ENCODE measurements at places on chromosomes 7 and 10.
A peak's percentile ranks its signal among the peaks of the same experiment; 100 is the strongest.

- no peak for DNase-seq
Measured at GRCh38 chr7:79410345-79410744, 43.1 kb downstream of the MAGI2 start.

- no peak for DNase-seq
Measured at GRCh38 chr7:74525881-74526280, 72.2 kb downstream of the GTF2IRD1 start.

DNA sequence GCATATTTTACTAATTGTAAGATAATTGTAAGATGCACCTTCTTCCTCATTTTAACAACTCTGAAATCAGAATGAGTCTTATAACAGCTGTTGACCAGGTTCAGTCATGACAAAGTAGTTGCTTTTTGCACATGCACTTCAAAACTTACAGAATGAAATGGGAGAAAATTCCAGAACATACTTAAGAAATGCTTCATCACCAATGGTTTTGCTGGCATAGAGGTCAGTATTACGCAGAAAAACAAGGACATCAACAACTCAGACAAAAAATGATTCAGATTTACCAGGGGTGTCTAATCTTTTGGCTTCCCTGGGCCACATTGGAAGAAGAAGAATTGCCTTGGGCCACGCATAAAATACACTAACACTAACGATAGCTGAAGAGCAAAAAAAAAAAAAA, 13.3 kb downstream of the COL28A1 start:
- DNase-seq, result no peak

DNA sequence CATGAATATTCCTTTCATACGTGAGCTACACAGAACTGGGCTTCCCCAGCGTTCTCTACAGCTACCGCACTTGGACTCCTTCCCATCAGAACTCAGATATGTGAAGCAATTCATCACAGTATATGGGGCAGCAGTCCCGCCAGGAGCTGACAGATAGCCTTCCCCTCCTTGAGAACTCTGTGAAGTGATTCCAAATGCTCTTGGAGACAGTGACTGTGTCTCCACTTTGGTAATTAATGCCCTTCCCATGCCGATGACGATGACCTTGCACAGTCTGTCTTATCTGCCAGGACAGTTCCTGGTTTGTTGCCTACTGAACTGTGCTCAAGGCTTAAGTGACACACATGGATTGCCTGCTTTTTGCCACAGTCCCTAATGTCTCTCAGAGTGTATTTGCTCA, 75.0 kb upstream of the AFAP1L2 start:
- DNase-seq, result no peak

- no peak for DNase-seq
Measured at GRCh38 chr10:66337211-66337610, 588.6 kb upstream of the LRRTM3 start.

DNA sequence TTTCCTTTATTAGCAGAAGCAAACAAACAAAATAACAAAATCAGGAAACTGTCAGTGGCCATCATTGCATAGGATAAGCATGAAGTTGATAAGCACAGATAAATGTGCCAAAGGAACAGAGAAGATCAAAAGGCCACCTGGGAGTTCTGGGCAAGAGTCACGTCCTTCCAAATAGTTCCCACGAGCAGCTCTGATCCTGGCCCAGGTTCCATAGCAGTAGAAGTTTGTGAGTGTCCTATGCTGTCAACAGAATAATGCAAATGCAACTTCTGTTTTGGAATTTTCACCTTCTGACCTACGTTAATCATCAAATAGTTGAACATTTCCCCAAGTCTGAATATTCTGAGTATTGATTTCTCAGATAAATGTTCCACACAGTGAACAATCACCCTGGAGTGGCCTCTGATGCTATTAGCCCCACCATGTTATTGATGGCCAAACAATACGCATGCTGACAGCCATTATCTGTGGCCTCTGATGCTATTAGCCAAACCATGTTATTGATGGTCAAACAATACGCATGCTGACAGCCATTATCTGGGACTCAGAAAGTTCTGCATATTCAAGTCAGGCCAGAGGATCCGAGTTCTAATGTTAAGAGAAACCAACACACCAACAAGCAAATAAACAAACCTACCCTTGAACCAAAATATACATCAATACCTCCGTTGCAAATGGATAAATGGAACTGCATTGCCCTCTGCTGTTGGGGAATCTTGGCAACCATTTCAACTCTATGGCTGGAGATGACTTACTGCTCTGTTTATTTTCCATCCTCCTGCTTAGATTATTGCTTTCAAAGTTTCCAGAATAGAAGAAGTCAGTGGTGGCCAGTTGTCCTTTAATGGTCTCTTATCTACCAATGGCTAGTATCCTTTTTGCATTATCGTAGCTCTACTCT, 63.3 kb downstream of the MRC1 start:
- peak; percentile 12 for DNase-seq

- no peak for DNase-seq
Measured at GRCh38 chr10:99621454-99622251, 1.4 kb upstream of the SLC25A28 start.

- DNase-seq, result no peak
Measured at GRCh38 chr7:24346716-24347115, 62.7 kb downstream of the NPY start.

- DNase-seq, result no peak
Measured at GRCh38 chr10:557792-558328, 131.6 kb downstream of the DIP2C start.

GRCh38 chr10:93224005-93224779, 150.5 kb downstream of the CYP26A1 start:
- peak; percentile 26 for DNase-seq

- no peak for DNase-seq
Measured at GRCh38 chr10:14150526-14150925, 180.2 kb downstream of the FRMD4A start.

GRCh38 chr7:69654381-69654780, 56.1 kb downstream of the AUTS2 start:
- peak; percentile 84 for DNase-seq

DNA sequence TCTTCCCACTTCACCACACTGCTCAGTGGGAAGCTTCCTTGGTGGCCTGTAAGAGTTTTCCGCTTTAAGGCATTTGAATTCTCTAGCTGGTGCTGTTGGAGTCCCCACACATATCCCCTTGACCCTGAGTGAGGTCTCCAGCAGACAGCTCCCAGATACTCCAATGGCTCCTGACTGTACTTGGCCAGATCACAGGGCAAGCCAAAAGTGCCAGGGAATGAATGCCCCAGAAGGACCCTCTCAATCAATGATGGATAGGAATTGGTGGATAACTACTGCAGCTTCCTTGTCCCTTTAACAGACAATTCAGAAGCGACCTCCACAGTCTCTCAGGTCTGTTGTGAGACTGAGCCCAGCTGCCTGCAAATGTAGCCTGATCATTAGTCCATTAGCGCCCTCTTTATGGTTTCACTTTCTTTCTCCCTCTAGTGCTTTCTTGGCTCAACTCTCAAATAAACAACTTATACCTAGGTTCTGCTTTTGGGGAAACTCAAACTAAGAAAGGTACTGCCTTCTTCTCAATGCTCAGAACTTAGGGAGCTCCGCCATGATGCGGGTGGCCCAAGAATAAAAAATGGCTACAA, 283.0 kb downstream of the TCF7L2 start:
- DNase-seq, result no peak

DNA sequence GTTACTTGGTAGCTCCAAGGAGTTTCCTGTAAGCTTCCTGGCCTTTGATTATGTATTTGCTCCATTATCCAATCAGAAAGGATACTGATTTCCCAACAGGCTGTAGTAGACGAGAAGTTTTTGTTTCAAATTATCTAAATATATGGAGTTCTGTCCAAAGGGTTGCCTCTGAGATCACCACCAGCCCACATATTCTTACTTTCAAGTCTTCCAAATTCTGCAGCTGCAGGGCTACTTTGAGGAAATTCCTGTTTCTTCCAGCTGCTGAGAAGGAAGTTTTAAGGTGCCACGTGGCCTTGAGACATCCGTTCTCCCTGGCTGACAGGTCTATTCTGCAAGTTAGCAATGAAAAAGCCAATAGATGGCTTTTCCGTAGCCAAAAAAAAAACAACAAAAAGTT, 286.0 kb downstream of the TWIST1 start:
- DNase-seq, result no peak

- peak; percentile 8 for DNase-seq
Measured at GRCh38 chr7:133051066-133051465, 30.8 kb downstream of the CHCHD3 start.

DNA sequence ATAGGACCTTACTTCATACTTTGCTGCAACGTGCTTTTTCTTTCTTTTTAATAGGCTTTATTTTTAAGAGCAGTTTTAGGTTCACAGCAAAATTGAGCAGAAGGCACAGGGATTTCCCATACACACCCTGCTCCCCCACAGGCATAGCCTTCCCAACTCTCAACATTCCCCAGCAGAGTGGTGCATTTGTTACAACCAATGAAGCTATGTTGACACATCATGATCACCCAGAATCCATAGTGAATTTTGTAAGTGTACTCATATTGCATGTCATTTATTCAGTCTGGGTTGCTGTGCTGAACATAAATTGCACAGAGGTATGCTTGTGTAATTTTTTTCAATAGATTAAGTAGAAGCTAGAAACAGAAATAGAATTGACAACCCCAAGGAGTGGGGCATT, 327.3 kb downstream of the INHBA start:
- no peak for DNase-seq

- no peak for DNase-seq
Measured at GRCh38 chr10:35598379-35598778, 6.8 kb upstream of the GJD4 start.

DNA sequence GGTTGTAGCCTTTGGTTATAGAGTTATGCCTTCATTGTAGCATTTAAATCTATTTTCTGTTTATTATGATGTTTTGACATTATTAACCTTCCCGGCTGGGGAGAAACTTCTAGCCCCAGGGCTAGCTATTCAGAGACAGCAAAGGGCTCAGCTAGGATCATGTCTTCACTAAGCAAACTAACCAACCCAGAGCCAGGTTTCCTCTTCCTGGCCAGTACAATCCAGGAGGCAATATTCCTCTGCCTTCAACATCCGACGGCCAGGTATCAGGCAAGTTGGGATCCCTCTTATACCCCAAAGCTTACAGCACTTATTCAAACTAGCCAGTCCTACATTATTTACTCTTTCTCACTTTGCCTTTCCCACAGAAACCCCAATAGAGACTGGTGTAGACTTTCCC, 1060.7 kb upstream of the GHITM start:
- DNase-seq, result no peak

DNA sequence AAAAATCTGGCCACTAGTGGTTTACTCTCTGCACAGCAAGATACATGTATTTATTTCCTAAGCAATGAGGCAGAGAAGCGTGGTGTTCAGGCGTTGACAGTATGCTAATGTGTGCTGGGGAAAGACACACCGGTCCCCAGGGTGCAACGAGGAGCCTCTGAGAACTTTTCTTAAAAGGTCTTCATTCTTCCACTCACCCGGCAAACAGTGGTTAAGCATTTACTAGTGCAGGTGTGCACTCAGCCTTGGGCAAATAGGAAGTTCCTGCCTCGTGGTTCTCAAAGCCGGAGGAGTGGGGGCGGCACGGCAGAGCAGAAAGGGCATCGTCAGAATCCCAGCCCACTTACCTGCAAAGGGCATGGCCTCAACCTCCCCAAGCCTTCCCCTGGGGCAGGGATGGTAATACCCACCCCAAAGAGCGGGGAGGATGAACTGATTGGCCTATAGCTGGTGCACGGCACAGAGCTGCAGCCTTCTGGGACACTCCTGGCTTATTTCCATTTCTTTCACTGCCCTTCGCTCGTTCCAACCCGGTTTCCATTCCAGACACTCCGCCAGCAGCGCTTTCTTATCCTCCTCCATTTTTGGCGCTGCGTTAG, 184.3 kb upstream of the CTBP2 start:
- DNase-seq, result no peak

DNA sequence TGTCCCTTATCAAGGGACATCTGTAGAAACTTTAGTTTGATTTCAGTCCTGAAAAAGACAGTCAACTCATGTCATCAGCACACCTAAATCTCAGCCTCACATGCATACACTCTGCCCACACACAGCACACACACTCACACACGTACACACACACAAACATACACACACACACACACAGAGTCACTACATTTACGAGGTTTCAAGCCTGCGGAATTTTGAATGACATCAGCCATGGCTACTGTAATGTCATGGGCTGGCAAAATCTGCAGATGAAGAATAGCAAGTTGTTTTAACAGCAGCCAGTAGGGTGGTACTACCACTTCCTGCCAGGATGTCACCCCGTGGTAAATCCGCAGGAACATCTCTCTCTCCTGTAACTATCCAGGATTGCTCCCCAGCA, 37.1 kb upstream of the EZH2 start:
- no peak for DNase-seq

GRCh38 chr7:131945957-131946544, 389.6 kb upstream of the PODXL start:
- no peak for DNase-seq

- no peak for DNase-seq
Measured at GRCh38 chr10:20897146-20897825, at the start of gene NEBL. NEBL (minus strand) TSS chr10:20897311; CDS start chr10:20897205, 106 bp downstream.

GRCh38 chr7:26216049-26216448, 14.5 kb downstream of the CBX3 start:
- peak; percentile 23 for DNase-seq

DNA sequence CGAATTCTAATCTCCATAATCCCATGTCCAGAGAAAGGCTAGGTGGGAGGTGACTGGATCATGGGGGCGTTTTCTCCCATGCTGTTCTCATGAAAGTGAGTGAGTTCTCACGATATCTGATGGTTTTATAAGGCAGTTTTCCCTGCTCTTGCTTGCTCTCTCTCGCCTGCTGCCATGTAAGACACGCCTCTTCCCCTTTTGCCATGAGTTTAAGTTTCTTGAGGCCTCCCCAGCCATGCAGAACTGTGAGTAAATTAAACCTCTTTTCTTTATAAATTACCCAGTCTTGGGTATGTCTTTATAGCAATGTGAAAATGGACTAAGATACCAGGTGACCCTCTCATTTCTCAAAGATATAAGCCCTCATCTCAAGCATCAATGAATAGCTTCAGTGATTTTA, 1.1 kb upstream of the ACTA2 start:
- DNase-seq, result no peak

DNA sequence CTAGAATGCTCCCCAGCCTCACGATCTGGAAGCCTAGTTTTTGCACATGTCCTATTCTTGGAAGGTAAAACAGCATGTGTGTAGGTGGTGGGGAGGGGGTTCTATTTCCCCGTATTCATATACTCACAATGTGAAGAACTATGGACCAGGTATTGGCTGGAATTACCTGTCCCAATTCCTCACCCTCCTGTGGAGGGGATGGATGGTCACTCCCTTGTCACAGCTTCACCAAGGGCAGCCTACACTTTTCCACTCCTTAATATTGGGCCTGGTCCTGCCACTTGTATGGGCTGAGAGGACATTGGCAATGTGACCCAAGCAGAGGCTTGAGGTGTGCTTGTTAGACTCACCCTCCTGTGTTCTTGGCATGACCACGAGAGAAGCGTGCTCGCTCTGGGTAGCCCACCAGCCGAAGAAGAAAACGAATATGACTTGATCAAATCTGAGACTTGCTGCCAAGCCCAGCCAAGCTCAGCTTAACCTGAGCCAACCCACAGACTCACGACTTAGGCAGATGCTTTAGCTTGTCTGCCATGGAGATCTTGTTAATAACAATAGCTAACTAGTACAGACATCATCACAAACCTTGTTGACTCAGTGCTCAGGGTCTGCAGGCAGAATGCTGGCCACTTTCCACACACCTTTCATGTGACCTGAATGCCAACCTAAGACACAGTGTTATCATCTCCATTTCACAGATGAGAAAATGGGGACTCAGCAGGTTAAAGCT, 17.2 kb downstream of the ZNF488 start:
- DNase-seq, result no peak

Data from AML-193 (cell line).